ENCODE measurements at places on chromosomes 13 and 19.

- DNase-seq = no peak
Measured at GRCh38 chr13:37212826-37213225, 107.4 kb upstream of the CSNK1A1L start.

GRCh38 chr19:1066251-1066747 lies 668 bp upstream of the ARHGAP45 start:
- DNase-seq = no peak

DNA sequence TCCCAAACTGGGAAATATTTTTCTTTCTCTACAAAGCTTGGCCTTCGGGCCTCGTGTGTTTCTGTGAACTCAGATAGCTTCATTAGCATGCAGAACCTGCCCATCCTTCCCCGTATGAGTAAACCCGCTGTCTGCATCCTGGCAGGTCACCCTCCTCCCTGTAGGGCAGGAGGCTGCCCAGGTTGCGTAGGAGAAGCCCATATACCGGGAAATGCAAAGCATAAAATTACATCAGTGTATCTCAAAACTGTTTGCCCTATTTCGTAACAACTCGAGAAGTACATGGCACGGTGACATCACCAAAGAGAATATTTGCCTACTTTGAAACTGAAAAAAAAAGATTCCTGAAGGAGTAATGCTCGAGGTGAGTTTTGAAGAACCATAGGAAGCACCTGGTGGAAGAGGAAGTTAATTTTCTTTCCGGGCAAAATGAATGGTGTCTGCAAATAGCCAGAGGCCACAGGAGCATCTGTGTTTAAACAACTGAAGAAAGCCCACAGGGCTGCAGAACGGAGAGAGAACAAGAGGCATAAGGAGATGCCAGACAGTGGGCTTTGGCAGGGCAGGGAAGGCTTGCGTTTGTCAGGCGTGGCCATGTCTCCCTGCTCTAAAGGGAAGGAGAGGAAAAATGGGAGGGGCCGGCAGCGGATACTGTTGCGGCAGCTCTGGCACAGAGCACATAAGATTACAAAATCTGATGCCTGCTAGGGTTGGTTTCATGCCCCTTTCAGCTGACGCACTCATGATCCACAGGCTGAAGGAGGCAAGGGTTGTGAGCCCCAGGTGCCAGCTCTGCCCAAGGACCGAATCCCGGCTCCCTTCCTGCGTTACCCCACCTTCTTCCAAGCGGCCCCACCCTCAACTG lies 81.4 kb downstream of the IRS2 start:
- DNase-seq = no peak

- no peak for DNase-seq
Measured at GRCh38 chr13:106295971-106296370, 239.5 kb downstream of the EFNB2 start.

GRCh38 chr13:113566227-113566561 lies 18.4 kb upstream of the TFDP1 start:
- DNase-seq = no peak

DNA sequence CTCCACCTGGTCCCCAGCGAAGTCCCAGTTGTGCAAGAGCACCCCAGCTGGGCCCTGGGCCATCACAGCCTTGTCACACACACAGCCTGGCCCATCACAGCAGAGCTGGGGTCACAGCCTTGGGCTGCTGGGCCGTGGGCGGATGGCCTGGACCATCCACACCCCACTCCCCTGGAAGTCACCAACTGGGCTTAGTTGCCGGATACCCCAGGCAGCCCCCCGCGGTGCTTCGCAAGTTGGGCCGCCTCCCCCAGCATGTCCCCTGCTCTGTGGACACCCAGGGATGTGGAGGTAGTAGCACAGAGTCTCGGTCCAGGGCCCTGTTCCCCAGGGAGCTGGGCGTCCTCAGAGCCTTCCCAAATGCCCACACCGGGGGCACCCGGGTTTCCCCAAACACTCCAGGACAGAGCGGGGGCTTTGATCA lies 4.5 kb upstream of the ZNF554 start:
- no peak for DNase-seq

DNA sequence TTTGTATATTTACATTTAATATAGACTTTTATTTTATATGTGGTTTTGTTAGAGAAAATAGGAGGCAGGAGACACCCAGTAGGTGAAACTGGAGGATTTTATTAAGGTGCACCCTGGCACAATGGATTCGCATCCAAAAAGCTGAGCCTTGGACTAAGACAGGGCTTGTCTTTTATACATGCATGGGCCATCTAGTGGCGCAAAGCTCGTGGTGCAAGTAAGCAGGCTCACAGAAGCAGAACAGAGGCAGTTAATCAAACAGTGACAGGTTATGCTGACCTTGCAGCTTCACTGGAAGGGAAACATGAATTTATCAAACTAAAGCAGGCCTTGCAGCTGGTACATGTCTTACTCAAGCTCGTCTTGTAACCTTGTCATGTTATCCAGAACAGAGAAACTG lies 58.8 kb upstream of the ZNF681 start:
- DNase-seq = no peak

GRCh38 chr19:7868326-7868670 lies 5.9 kb downstream of the PRR36 start:
- no peak for DNase-seq

DNA sequence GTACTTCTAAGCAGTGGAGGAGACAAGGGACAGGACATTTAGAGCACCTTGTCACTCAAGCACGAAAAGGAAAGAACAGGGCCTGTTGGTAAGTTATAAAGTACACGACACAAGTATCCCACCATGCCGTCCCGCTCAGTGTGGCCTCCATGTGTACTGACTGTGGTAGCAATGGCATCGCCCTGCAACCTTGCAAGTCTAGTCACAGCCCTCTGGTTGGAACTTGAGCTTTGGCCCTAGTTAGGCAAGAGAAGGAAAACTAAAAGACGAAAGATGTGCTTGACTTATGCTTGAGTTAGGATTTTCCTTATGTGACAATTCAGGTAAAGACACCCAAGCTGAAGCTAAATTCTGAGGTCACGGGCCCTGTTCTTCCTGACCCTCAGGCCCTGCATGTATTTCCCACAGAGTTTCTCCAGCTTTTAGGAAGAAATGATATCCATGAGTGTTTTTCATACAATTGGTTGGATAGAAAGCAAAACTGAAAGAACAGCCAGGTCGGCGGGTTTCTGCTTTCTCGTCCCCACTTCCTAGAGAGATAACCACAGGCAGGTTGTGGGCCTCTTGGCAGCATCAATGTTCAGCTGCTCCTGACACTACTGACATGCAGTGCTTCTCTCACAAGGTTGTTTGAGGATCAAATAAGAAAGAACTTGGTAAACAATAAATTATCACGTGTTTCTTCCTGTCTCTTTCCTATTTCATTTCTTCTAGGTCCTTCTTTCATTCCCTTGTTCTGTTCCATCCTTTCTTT lies 216.2 kb downstream of the IRS2 start:
- DNase-seq = no peak

DNA sequence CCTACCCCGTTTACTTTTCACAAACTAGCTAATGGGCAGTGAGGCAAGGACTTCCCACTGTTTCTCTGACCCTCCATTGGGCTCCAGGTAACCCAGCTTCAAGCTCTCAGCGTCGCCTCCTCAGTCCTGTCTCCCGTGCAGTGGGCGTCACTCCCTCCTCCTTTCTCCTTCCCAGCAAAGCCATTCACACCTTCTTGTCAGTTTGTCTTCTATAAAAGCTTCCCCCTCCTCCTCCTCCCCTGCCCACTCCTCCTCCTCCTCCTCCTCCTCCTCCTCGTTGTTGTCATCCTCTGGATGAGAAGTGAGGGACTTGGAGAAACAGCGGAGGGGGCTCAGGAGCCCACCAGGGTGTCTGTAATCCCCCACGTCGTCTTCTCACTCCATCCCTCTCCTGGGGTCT lies 1.7 kb upstream of the GALP start:
- DNase-seq = no peak

GRCh38 chr13:78024996-78025395 lies 106.4 kb upstream of the EDNRB start:
- DNase-seq = no peak

DNA sequence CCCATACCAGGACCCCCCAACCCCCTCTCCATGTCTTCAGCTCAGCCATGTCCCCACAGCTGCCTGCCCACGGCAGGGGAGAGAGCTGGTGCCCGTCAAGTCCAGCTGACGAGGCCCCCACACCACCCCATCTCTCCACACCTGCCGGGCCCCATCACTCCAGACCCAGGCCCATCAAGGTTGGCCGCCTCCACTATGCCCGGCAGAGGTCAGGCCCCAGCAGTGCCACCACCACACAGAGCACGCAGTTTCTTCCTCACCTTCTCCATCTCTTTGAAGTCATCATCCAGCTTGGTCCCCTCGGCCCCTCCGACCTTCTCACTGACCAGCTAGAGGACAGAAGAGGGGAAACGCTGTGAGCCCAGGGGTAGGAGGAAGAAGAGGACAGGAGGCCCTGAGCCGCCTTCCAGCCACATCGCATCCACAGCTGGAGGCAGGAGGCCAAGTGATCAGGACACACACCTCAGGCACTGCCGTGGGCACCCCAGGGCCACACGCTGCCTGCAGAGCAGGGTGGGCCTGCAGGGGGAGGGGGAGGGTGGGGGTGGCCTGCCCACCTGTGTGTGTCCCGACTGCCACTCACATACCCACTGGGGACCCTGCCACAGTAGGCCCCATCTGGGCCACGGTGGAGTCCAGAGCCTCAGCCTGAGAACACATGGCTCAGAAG lies 23.4 kb downstream of the MPND start:
- DNase-seq = no peak

- DNase-seq = no peak
Measured at GRCh38 chr13:112442483-112443090, 66.4 kb downstream of the SPACA7 start.

DNA sequence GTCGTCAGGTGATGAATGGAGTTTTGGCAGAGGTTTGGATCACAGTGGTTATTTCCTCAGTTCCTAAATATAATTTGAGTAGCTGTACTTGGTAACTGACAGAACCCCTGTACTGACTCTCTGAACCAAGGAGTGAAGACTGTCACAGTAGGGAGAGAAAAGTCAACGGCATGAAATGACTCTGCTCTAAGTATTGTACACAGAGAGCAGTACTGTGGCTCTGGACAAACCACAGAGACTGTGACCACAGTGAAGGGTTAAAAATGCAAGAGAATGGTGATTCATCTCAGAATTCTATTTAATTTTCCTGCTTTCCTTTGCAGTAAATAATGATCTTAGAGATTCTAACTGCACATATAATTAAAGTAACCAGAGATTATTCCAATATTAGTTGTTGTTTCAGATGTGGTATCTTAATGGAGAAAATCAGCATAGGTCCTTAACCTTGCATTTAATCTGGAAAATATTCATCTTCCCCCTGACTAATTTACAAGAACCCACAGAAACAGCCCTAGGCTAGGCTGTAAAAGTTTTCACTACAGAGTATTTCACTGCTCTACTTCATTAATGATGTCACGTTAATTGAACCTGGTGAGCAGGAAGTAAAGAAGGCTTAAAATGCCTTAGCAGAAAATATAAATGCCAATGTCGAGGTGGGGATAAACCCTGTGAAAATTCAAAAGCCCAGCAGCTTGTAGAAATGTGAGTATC lies 221.9 kb downstream of the LIG4 start:
- no peak for DNase-seq

DNA sequence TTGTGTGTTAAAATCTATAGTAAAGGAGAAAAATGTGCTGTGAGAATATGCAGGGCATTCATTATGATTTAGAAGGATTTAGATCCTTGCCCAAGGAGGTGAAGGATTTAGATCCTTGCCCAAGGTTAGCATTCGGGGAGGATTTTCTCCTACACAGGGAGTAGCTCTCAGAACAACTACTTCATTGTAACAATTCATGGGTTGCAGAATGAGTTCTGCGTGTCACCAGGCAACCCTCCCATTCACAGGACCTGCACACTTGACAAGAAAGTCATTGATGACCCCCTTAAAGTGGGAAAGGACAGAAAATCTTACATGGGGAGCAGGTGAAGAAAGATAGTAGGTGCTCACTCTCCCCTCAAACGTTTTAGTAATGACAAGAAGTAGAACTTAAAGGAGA lies 167.1 kb upstream of the MAB21L1 start:
- no peak for DNase-seq

- DNase-seq = no peak
Measured at GRCh38 chr13:100826441-100826840, 151.8 kb upstream of the TMTC4 start.

DNA sequence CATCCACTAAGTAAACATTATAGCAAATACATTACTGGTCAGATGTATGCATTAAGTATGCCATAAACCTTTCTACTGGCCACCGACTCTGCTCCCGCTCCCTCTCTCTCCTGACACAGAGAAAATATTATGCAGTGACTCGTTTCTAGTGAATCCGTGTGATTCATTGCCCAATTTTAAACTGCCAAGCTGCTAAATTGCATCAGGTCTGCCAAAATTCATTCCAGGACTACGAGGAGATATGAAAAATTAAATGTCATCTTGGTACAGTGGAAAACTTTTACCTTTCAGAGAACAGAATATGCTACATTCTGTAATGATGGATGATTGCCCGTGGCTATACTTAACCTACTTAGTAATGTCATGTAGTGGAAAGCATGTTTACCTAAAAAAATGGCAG lies 368.8 kb upstream of the TSHZ3 start:
- no peak for DNase-seq

GRCh38 chr19:41926028-41926762 lies 2.1 kb downstream of the ERFL start:
- DNase-seq = no peak

GRCh38 chr19:30675086-30675485 lies 302.9 kb downstream of the ZNF536 start:
- no peak for DNase-seq

DNA sequence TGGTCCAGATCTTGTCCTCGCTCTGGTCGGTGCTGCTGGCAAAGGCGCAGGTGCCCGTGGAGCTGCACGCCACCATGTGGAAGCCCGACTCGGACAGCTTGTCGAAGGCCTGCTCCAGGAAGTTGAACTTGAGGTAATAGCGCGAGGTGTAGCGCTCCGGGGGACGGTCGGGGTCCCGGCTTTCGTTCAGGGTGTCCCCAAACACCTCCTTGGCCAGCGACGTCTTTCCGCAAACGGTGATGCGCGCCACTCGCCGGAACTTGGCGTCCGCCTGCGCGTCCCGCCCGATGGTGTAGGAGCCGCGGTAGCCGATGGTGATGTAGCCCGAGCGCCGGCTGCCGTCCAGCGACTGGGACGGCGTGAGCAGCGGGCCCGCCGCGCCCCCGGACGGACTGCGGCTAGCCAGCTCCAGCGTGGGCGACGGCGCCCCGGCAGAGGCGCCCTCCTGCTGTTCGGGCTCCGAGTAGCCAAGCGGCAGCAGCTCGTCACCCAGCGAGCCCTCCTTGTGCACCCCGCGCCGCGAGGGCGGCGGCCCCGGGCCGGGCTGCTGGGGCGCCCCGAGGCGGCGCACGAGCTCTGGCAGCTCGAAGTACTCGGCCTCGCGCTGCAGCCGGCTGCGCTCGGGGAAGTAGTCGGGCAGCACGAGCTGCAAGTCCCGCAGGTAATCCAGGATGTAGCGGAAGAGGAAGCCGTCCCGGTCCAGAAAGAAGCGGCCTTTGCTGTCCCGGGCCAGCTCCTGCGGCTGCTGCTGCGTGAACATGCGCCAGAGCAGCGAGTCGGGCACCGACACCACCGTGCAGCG lies 801 bp downstream of the KCTD12 start:
- DNase-seq = no peak

- DNase-seq = no peak
Measured at GRCh38 chr13:33174931-33175330, 110.6 kb downstream of the STARD13 start.

Measured in smooth muscle cell of the brain vasculature (primary cell).